Prostate gland (tissue), 2 donors: ENCODE measurements at places on chromosomes 11 and 22.

DNA sequence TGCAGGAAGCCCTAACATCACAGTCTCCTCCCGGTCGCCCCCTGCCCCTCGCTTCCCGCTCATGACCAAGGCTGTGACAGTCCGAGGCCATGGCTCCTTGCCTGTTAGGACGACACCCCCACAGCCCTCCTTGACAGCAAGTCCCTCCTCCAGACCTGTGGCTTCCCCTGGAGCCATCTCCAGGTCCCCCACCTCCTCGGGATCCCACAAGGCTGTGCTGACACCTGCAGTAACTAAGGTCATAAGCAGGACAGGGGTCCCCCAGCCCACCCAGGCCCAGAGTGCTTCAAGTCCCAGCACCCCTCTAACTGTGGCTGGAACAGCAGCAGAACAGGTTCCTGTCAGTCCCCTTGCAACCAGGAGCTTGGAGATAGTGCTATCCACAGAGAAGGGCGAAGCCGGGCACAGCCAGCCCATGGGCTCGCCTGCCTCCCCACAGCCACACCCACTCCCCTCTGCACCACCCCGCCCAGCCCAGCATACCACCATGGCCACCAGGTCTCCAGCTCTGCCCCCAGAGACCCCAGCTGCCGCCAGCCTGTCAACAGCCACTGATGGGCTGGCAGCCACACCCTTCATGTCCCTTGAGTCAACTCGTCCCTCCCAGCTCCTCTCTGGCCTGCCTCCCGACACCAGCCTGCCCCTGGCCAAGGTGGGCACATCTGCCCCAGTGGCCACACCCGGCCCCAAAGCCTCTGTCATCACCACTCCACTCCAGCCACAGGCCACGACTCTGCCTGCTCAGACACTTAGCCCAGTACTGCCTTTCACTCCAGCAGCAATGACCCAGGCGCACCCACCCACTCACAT is 63.2 kb downstream of the OTOG start:
- no peak for DNase-seq

GRCh38 chr11:58527429-58527828 is 19.5 kb upstream of the OR5B21 start:
- DNase-seq, result no peak

DNA sequence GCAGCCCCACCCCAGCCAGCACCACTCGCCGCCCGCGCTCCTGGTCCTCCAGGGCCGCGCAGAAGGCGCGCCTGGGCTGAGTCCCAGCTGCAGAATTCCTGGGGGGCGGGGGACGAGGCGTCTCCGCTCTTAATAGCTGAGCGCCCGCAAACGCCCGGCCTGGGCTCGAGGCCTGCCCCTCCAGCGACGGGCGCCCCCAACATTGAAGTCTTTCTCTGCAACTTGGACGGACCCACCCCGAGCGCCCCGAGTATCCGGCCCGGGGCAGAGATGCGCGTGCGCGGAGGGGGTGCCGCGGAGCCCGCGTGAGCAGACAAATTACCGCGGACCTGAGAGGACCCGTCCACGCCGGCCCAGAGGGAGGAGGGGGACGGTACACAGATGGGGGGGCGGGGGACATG is 6.7 kb upstream of the SYT7 start:
- peak; percentile 58 for DNase-seq

DNA sequence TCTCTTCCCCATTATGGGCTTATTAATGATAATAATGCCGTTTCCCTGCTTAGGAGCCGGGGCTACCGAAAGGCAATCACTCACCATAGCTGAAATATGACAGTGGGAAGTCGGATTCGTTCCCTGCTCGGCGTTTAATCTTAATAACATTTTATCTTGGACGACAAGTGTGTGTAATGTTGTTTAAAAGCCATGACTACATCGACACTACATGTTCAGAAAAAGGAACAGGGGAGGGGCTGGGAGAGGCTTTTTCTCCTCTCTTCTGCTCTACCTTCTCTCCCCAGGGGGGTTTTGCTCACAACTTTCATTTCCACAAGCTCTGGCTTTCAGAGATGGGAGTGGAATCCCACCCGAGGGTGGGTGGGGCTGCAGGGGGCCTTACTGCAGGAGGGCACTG is 105.5 kb downstream of the DSCAML1 start:
- DNase-seq, result no peak

- no peak for DNase-seq
Observed at GRCh38 chr22:43136255-43136654, 6.9 kb downstream of the MCAT start.
